Glutamatergic neuron (in vitro differentiated cells): ENCODE measurements at places on chromosomes 11 and 22. TPM values are rescaled to one million over a fixed set of nuclear protein-coding genes. Genes with fewer than 3 reads are reported as not detected.

FOLR2 gene
- not detected for total RNA-seq

NXPE2 gene
- not detected for total RNA-seq

DNA sequence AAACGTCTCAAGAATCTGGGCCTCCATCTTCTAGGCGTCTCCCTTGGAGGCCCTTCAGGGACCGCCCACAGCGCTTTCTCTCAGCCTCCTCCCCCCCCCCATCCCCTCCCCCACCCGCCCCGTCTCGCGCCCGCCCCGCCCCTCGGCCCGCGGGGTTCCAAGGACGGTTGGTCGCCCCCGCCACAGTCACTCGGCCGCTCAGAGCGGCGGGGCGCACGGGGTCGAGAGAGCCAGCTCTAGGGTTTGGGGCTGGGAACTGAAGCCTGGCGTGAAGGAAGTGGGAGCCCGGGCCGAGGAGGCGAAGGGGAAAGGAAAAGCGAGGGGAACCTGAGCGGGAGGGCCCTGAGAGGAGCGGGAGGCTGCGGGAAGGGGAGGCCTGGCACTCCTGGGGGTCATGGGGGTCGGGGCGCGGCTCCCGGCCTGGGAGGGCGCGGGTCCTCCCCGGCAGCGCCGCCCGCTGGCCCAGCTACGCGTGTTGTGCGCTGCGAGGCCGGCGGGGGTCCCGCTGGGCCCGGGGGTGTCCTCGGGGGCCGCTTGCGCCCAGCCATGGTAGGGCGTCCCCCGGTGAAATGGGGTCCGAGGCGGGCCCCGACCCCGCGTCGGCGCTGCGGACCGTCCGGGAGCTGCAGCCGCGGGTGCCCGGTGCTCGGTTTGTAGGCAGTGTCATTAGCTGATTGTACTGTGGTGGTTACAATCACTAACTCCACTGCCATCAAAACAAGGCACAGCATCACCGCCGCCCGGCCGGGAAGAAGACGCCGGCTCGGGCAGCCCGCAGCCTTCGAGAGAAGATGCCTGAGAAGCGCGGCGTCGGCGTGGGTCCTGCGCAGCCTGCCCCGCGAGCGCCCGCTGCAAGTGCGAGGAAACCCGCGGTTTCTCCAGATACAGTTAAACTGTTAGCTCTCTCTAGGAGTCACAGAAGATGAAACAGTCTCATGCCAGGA is at the start of gene BTG4:
TSS of gene BTG4 (minus strand) at position 91 of the 944 bp plus-strand sequence. CDS start 13,610 bp downstream, outside the sequence.
- peak; percentile 65 for DNase-seq

- DNase-seq: no peak
Measured at GRCh38 chr11:36436064-36436463, 74.0 kb downstream of the TRAF6 start.

EFCAB6 gene
- total RNA-seq: 0.96 TPM

ANGPTL5 gene
- not detected for total RNA-seq

APOBEC3A gene
- total RNA-seq: not detected

MN1 gene
- 0.91 TPM for total RNA-seq

FGF4 gene
- 0.37 TPM for total RNA-seq

GRCh38 chr11:62664405-62665074 is 470 bp downstream of the C11orf98 start:
- DNase-seq: peak; percentile 73

- no peak for DNase-seq
Measured at GRCh38 chr11:130765951-130766649, 150.2 kb downstream of the SNX19 start.

GRCh38 chr11:7488681-7489080 is 3.4 kb downstream of the OLFML1 start:
- DNase-seq: no peak

GRCh38 chr11:74689666-74690065 is 41.6 kb downstream of the CHRDL2 start:
- no peak for DNase-seq

GRCh38 chr11:64918017-64918416 is 1.0 kb upstream of the ATG2A start:
- DNase-seq: no peak

TIGD3 gene
- total RNA-seq: 3.8 TPM

DNA sequence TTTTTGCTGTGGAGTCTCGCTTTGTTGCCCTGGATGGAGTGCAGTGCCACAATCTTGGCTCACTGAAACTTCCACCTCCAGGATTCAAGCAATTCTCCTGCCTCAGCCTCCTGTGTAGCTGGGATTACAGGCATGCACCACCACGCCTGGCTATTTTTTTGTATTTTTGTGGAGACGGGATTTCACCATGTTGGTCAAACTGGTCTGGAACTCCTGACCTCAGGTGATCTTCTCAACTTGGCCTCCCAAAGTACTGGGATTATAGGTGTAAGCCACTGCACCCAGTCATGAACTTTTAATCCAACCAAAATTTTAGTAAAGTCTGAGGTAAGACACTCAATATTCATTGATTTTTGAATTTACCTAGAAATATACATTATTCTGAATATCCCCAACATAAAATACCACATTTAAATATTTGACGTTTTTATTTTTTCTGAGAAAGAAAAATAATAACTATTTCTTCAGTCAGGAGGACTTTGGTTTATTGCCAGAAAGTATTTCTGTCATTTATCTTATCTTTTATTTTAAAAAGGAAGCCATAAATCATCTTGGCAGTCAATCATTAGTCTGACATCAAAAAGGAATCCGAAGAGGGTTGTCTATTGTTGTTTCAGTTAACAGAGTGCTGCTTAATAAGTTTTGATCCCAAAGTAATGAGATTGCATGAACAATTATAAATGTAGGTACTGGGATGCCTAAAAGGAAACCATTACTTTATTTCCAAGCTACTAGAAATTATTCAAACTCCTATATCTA is 102.2 kb upstream of the GRIA4 start:
- DNase-seq: no peak

DNA sequence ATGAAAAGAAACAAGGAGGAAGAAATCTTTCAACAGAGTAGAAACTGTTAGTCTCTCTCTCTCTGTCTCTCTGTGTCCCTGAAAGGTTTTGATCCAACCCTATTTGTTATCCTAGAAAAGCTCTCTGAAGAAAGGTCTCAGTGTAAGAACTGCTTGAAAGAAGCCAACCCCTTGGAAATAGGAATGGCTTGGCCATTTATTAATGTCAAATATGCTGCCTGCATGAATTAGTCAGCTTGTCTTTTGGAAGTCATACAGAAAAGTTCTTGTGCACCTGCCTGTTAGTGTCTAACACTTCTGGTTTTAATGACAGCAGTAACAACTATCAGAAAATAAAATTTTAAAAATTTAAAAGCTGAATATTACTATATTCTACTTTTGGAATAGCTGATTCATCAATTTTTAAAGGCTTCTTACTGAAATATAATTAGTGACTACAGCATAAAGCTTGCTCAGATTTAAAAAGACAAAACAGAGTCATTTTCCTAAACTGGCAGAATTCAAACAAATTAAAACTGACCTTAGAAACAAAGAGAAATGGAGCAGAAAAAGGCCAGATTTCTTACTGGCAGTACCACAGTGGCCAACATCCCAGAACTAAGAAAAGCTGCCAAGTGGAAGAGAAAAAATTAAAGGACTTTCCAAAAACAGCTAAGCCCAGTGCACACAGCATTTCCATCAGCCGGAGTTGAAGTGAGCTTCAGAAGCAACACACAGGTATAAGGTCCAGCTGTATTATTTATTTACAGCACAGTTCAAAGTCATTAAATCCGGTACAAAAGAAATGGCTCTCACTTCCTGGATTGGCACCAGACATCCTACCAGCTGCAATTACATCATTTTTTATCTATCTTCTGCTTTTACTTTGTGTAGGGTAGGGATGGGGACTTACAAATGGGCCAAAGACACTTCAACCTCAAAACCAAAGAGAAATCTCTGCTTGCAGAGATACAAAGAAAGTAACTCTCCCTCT is 76.3 kb downstream of the PRCP start:
- no peak for DNase-seq

GRCh38 chr11:5684036-5684645 is 733 bp downstream of the TRIM5 start:
- no peak for DNase-seq

DNA sequence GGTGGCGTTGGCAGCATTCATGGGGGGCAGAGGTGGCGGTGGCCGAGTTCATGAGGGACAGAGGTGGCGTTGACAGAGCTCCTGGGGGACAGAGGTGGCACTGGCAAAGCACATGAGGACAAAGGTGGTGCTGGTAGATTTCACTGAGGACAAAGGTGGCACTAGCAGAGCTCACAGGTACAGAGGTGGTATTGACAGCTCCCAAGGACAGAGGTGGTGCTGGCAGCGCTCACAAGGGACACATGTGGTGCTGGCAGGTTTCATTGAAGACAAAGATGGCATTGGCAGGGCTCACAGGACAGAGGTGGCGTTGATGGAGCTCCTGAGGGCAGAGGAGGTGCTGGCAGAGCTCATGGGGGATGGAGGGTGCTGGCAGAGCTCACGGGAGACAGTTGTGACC is 425.4 kb downstream of the CTTN start:
- DNase-seq: no peak

MYOD1 gene
- not detected for total RNA-seq

DNA sequence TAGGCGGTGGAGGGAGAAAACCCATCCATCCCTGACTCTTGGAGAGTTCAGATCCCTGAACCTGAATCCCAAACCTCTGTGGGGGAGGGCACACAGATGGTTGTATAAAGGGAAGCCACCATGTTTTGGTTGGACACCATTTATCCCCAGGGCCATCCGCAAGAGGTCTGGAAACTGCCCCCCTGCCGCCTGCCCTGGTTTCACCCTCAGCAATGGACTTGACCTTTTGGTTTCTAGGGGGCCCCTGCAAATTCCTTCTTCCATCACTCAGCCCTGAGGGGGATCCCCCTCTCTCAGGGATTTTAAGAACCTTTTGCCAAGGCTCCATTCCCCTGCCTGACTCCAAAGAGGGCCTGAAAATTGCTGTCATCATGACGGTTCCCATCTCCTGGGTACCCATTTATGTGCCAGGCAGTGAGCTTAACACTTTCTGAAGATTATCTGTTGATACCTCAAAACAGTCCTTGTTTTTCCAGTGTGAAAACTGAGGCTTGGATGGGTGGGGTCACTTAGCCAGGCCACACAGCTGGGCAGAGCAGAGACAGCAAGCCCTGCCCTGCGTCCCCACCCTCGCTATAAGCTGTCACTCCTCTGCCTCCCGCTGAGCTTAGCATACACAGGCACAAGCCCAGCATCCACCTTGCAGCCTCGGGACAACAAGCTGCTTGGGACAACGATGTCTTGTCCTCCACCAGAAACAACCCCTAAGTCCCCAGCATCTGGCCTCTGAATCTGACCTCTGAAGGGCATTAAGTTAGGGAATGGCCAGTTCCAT is 33.2 kb upstream of the CRYBB3 start:
- DNase-seq: no peak

- no peak for DNase-seq
Measured at GRCh38 chr11:83006877-83007330, 64.8 kb downstream of the RAB30 start.

DNA sequence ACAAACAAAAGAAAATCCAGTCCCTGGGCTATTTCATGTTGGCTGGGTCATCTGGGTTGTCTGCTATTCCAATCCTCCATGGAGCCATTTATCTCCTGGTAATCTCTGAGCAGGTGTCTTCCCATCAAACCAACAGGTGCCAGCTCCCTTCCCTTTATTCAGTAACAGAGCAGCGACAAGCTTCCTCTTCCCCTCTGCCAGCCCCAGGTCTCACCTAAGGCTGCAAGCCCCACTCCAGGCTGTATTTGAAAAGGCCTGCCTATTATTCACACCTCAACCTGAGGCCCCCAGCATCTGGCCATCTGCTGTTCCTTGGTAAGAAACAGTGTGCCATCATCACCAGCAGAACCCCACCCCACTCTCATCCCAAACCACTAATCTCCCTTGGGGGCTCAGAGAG is 436.2 kb downstream of the BUD13 start:
- no peak for DNase-seq

DNA sequence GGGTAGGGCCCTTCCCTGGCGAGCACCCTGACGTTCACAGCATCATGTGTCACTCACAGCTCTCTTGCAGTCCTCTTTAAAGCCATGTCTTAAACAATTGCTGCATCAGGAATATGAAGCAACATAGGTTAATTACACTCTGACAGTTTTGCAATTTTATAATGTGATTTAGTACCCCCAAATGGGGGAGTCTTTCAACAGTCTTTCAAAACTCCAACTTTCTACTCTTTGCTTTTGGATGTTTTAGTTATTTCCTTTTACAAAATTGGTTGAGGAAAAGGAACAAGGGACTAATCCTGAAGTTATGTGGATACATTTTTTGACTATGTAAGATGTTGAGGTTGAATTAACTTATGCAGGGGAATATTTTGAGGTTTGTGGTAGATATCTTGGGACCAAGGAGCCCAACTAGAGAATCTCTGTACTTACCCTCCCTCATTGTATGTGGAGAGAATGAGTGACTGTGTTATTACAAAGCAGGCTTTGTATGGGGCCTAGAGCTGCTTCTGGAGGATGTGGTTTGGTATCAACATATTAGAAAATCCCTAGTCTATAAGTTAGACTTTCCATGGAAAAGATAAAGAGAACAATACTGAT is at the start of gene MMP8:
TSS of gene MMP8 (minus strand) at position 51 of the 597 bp plus-strand sequence. CDS start 99 bp downstream, outside the sequence.
- no peak for DNase-seq

GRCh38 chr11:62725646-62726045 is 1.6 kb downstream of the HNRNPUL2 start:
- DNase-seq: no peak

GRCh38 chr11:118095493-118095892 is 8.7 kb upstream of the SMIM35 start:
- no peak for DNase-seq

DNA sequence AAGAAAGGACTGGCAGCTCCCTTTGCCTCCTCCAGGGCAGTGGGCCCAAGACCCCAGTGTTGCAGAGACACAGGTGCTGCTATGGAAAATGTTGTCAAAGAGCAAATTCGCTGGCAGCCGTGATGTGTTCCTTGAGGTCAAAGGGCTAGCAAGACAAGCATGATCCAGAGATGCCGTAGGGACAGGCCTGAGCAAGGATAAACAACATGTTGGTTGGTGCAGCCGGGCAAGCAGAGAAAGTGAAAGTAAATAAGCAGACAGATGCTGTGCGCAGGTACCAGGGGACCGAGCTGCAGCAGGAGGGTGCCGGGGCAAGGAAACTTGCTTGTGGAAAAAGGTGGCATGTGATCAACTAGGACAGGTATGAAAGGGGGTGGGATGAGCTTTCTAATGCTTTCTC is 125.5 kb upstream of the NECTIN1 start:
- no peak for DNase-seq

CSF2RB gene
- not detected for total RNA-seq

GRCh38 chr11:64562723-64563351 is 28.2 kb upstream of the SLC22A12 start:
- DNase-seq: no peak

GRCh38 chr11:75549370-75549958 is 12.6 kb upstream of the SERPINH1 start:
- no peak for DNase-seq

DNA sequence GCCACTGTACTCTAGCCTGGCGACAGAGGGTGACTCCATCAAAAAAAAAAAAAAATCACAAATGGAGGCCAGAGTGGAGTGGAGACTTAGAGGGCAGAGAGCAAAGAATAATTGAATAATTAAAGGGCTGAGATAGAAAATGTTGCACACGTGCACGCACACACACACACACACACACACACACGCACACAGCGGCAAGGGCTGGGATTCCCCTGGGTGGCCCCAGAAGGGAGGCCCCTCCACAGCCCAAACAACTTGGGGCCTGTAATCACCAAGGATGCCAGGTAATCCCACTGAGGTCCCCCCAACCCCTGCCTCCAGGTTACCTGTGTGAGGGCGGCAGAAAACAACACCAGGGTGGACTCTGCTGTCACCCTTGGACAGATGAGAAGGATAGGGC is 12.0 kb upstream of the DGKZ start:
- no peak for DNase-seq
